NCI-H774 (cell line): ENCODE measurements at places on chromosomes 3 and 15.

- no peak for DNase-seq
Measured at GRCh38 chr3:24679429-24679828, 184.8 kb upstream of the THRB start.

DNA sequence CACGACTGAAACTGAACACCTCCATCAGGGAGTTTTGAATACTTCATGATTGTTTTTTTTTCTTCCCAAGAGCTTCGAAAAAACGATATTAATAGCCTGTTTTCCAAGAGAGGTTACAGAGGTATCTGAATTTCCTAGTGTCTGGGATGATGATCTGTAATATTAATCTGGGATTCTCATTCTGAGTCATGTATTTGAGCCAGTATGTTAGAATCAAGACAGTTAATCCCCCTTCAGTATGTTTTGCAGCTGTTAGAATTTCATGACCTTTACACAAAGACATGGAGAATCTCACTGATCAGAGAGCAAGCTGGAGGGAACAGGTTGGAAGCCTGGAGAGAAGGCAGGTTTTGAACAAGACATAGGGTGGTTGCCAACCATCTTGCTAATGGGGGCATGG, 234.5 kb upstream of the GAP43 start:
- DNase-seq = no peak

DNA sequence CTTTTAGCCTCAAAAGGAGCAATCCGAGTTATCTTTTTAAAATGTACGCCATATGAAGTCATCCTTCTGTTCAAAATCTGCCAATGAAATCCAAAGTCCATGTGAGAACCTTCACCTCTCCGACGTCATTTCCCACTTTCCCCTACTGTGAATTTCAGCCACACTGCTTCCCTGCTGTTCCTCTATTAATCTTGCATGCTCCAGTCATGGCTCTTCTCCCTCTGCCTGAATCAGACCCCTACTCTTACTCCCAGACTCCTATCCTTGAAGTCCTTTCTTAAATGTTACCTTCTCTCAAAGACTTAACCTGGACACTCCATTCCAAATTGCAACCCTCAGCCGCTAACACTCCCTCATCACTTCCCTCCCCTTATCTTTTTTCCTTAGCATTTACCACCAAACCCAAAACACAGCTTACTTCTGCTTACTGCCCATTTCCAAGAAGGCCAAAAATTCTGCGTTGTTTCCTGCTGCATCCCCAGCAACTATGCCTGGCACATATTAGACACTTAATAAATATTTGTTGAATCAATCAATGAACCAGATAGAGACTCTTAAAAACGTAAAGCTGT, 1.2 kb downstream of the NKIRAS1 start:
- no peak for DNase-seq

DNA sequence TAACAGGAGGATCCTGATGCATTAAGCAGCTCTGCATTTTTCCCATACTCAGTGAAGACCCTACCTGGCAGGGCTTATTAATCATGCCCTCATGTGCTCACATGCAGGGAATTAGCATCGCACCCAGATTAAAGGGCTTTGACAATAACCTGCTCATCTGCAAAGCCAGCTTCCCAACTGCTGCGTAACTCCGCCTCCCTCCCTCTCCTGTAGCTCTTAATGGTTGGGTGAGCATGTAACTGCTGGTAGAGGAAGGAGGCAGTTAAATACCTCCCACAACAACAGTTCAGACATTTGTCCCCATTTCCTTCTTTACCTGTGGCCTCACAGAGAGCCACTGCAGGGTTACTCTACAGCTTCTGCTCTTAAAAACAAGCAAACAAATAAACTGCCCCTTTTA, 203.6 kb upstream of the WNT5A start:
- DNase-seq = no peak

DNA sequence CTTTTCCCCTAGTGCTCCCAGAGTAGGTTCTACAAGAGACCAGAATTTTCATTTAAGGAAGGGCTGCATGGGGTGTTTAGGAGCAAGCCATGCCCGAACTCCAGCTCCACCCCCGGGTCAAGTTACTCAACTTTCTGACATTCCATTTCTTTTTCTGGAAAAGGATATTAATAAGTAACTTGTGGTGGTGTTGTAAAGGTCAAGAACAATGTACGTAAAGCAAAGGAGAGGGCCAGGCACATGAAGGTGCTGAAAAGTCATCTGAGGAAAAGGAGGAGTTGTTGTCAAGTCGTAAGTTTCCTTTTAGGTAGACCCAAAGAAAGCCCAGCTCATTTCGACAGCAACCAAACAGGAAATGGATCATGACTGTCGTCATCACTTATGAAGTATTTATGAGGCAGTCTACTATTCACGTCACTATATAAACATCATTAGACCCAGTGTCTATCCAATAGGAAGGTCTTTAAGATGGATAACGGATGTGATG, 319.6 kb upstream of the IL12A start:
- no peak for DNase-seq

DNA sequence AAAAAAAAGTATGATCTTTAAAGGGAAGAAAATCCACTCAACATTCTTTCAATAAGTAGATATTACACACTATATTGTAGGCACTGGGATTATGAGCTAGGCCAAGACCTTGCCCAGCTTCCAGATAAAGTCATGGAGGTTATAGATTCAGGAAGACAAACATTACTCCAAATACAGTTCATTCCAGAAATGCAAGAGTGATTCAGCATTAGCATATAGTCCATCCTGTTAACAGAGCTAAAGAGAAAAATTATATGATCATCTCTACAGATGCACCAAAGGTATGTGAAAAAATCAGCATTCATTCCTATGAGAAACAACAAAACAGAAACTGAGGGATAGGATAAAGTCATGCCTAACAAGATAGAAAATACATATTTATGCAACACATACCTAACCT, 42.1 kb upstream of the NSMCE3 start:
- DNase-seq = no peak

- no peak for DNase-seq
Measured at GRCh38 chr3:53140847-53141845, 10.9 kb upstream of the RFT1 start.

DNA sequence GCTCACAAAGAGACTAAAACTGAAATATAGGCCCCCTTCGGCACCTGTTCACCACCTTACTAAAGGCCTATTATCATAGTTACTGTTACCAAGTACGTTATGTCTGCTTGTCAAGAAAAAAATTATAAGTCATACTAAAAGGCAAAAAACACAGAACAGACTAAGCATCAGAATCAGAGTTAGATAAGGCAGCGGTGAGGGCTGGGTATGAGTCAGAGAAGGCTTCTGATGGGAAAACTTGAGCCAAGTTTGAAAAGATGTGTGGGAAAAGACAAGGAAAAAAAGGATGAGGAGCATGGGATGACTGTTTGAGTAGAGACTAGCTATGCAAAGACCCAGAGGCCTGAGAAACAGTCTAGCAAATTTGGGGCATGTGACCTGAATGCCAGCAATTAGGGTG, 387.2 kb upstream of the SGO1 start:
- DNase-seq = no peak

GRCh38 chr3:143450632-143451031, 331.1 kb downstream of the CHST2 start:
- no peak for DNase-seq

GRCh38 chr3:63135367-63135766, 142.7 kb upstream of the SYNPR start:
- no peak for DNase-seq

- no peak for DNase-seq
Measured at GRCh38 chr15:30973379-30973778, 18.0 kb downstream of the MTMR10 start.

- no peak for DNase-seq
Measured at GRCh38 chr3:151315136-151315535, 1.5 kb downstream of the GPR87 start.

DNA sequence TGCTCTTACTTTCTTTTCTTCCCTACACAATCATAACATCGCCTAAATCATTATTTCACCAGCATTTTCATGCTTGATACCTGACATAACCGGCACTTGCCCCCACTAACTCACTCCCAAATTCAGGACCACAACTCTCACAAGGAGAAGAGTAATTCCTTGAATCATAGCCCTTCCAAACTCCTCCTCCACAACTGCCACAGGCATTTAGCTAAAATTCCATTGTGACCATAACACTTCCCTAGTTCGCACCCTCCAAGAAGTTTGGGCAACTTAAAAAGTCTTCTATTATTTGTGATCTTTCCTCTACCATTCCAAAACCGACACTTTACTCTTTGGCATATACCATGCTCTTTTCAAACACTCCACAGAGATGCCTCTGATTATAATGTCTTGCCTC, 59.4 kb upstream of the XRN1 start:
- DNase-seq = no peak

GRCh38 chr15:33699691-33700447, 268.4 kb upstream of the CHRM5 start:
- no peak for DNase-seq

DNA sequence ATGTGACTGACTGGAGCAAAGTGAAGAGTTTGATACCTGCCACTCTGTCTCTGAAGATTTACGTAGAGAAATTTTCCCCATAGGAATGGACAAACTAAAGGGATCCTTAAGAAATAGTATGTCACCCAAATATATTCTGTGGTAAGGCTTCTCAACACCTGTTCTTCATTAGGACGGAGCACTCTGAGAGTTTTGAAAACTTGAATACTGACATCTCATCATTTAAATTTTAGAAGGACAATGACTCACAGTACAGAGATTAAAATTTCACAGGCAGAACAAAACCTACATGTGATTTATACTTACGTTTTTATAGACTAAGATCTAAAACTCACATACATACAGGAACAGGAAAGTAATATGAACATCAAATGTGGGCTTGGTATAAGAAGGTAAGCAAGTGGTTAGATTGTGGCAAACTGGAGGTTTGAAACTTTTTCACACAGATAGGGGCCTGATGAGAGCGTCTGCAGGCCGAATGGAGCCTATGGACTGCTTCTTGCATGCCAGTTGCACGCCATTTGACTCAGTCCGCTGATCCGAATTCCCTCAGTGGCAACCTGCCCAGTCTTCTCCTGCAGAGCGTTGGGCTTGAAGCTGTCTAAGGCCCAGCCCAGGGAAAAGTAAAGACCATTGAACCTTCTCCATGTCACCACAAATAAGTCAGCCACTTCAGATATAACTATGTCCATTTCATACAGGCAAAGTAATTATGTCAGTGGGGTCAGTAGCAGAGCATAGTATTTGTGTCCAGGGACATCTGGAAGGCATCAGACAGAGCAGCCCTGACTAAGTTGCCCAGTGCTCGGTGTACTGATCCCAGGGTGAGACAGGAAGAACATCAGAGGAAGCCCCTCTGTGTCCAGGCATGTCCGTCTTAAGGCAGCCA, 45.7 kb downstream of the ZBTB38 start:
- no peak for DNase-seq

DNA sequence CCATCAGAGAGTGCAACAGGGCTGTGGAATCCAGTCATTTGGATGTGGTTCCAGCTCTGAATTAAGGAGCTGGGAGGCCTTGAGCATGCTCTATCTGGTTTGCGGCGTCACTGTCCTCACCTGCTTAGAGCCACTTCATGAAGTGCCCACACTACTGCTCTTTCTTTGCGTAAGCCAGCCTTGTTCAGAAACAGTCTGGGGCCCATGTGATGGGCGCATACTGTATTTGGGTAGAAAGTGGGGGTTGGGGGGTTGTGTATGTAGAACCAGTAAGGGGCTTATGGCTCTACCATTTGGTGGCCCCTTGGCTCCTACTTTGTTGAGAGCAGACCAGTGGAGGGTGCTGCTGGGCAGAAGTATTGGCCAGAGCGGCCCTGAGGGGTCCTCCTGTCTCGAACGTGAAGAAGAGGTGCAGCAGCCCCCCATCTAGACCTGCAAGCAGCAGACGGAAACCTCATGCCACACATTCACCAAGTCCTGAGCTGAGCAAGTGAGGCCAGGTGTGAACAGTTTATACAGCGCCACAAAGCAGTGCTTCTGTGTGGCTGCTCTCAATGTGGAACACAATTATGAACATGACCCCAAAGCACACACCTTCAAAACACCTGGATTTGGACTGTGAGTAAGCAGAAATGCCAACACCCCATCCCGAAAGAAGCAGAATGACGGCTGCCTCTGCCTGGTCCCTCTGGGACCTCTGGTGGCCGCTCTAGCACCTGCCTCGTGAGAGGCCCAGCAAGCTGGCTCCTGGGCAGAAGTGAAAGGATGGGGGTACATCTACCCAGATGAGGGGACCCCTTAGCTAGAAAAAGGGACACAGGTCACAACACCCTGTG, 26.6 kb downstream of the SRPRB start:
- no peak for DNase-seq

DNA sequence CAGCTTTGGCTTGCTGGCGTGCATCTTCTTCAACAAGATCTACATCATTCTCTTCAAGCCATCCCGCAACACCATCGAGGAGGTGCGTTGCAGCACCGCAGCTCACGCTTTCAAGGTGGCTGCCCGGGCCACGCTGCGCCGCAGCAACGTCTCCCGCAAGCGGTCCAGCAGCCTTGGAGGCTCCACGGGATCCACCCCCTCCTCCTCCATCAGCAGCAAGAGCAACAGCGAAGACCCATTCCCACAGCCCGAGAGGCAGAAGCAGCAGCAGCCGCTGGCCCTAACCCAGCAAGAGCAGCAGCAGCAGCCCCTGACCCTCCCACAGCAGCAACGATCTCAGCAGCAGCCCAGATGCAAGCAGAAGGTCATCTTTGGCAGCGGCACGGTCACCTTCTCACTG, 40.6 kb upstream of the CSTA start:
- no peak for DNase-seq

GRCh38 chr3:63343674-63344073, 65.6 kb downstream of the SYNPR start:
- peak; percentile 73 for DNase-seq
